AG08395 (cell line): ENCODE measurements at places on chromosomes 2 and 18.

DNA sequence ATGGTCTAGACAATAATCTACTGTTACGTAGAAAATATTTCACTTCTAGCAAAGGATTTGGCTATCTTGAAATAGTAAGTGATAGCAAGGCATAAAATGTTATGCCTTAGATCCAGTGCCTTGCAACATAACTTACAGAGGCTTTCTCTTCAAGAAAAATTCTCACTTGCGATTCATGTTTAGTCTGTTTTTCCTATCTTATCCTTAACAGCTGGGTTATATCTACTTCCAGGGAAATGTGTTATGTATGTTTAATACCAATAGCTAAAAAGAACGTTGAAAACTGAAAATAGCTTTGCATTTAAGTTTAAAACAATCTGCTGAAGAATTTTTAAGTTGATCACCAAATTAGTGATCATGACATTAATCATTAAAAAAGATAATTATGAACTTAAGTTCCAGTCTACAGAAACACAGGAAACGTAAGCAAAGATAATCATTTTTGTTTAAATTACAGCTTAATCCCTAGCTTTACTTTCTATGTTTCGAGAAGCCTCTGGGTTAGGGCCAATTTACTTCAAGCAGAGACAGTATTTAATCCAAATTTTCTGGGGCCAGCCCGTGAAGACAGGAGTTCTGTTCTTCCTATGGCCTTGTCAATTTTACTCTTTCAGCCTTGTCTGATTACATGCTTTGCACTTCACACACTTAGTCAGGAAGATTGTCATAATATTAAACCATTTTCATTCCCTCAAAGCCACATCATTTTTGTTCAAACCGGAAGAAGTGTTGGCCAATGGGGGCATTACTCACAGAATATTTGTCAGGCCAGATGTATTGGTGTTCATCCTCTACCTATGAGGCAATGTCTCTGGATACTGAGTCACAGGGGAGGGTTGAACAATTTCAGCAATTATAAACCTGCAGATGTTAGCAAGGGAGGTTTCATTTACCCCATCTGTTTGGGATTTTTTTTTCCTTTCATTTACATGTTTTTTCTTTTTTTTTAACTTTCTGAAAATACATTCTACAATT, 1132.9 kb upstream of the ZEB2 start:
- DNase-seq, result peak; percentile 77

- DNase-seq, result no peak
Measured at GRCh38 chr2:183113630-183114029, 10.6 kb upstream of the NUP35 start.

GRCh38 chr2:203790134-203790852, 77.3 kb upstream of the CTLA4 start:
- DNase-seq, result no peak

DNA sequence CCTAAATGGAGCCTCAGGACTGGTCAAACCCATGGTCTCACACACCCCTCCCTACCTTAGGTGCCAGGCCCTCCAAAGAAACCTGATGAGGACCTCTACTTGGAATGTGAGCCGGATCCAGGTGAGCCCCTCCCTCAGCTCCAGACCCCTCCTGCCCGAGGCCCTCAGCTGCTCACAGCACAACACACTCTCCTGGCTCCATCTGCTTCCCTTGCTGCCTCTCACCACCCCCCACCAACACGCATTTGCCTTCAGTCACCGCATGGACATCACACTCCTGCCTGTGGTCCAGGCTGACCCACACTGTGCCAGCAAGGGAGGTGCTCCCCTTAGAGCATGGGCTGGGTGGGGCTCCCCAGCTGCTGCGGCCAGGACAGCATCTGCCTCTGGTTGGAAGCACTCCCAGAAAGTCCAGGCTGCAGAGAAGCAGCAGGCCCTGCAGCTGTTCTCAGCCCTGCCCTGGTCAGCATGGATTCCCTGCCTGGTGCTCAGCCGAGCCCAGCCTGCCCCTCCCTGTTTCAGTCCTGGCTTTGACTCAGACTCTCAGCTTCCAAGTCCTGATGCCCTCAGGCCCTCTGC, 15.1 kb downstream of the SH2D6 start:
- DNase-seq, result peak; percentile 96

DNA sequence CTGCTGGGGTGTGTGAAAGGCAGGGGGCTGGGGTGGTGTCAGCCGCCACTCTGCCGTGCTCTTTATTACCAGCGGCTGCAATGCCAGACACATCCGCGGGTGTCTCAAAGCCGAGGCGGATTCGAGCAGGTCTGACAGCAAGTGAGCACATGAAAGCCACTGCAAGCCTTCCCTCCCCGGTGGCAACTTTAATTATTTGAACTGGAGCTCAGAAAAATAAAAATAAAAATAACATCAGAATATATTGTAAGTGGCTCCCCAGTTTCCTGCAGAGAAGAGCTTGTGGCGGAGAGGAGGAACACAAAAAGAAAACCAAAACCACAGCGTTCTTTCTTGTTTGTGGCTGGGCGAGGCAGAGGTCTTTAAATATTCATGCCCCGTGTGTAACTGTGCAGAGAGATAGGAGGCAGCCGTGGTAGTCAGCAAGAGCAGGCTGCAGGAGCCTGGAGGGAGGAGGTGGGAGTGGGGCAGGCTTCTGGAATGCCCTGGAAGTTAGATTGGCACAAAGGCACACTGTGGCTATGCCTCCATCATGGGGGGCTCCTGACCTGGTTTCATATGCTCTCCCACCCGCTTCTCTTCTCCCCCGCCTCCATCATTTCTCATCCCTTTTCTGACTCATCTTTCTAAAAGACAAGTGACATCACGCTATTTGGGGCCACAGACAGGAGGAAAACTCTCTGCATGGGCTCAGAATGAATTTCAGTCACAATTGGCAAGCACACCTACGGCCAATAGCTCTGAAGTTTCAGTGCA, 199.8 kb downstream of the CLIP4 start:
- peak; percentile 22 for DNase-seq

DNA sequence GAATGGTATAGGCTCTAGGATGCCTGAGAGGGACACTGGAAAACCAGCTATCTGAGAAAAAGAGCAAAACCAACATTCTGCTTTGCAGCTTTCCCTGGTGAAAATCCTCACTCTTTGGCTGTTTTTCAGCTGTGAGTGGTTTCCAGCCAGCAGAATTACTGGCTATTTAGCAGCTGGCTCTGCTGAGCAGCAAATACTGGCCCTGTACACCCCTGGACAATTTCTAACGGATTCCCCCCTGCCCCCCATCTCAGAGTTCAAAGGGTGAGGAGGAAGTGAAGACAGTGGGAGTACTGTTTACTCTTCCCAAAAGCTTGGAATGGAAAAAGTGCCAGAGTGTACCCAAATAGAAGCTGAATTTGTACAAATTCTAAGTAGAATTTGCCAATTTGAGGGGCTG, 26.1 kb upstream of the IMP4 start:
- no peak for DNase-seq

GRCh38 chr2:19632403-19632991, 269.3 kb downstream of the TTC32 start:
- DNase-seq, result peak; percentile 56

DNA sequence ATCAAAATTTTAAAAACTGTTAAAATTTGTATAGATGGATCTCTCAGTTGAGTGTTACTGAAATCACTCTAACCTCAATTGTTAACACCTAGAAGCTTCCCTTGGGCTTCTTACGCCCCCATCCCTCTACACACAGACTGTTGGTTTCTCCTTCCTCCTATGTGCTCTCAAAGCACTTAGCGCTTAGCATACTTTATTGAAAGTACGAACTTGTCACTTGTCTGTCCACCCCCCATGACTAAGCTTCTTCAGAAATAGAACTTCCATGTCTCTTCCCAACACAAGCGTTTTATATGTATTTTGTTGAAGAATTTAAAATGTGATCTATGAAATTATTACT, 441 bp downstream of the MPHOSPH10 start:
- DNase-seq, result no peak

- DNase-seq, result no peak
Measured at GRCh38 chr2:204948822-204949221, 403.5 kb downstream of the PARD3B start.

GRCh38 chr2:95296880-95297487, at the start of gene KCNIP3:
TSS of gene KCNIP3 (plus strand) at chr2:95297347. CDS start at chr2:95297439, 92 bp downstream.
- DNase-seq, result no peak

DNA sequence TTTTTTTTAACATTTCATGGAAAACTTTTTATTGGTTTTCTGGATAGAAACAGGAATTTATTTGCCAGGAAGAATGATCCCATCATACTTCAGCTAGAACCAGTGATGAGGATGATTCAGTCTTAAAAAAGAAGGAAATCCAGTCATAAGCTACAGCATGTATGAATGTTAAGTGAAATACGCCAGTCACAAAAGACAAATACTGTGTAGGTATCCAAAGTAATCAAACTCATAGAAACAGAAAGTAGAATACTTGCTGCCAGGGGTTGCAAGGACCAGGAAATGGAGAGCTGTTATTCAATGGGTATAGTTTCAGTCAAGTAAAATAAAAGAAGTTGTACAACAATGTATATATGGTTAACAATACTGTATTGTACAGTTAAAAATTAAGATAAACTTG, 21.3 kb downstream of the PSME4 start:
- no peak for DNase-seq

GRCh38 chr2:100819370-100820272, at the start of gene NPAS2:
TSS of gene NPAS2 (plus strand) at chr2:100820139. CDS start at chr2:100904755, 84,616 bp downstream.
- DNase-seq, result peak; percentile 53

DNA sequence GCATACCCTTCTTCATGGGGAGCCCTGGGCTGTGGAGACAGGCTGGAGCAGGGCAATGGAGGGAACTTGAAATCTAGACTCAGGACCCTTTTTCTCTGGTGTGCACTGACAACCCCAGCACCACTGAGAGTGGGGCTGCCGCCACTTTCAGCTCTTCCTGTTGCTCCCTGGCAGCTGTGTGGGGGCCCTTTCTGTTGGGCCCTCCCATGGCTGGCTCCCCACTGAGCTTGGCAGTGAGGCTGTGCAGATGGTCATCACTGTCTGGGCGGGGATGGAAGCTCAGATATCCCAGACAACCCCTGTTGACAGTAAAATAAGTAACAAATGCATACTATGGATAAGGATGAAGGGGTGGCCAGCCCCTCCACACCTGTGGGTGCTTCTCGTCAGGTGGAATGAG, 6.7 kb downstream of the MYO7B start:
- no peak for DNase-seq

DNA sequence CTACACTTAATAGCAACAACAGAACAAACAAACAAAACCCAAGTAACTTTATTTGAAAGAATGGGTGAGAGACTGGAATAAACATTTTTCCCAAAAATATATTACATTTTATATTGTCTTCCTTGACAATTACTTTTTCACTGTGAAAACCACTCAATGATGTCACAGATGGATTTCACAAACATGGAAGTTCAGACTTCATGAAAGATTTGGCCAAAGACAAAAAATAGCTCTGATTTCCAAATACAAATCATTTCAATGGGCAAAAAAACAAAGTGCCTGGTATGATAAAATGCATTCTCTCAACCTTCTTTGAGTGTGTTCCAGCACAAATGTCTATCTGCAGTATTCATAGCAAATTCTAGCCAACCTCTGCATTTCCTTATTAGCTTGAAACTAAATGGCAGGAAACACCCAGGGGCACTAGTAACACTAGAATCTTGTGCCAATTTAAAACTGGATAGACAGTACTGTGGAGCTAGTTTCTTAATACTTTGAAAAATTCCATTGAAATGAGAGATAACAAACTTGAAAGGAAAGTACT, 28.5 kb upstream of the NAPG start:
- DNase-seq, result peak; percentile 63

DNA sequence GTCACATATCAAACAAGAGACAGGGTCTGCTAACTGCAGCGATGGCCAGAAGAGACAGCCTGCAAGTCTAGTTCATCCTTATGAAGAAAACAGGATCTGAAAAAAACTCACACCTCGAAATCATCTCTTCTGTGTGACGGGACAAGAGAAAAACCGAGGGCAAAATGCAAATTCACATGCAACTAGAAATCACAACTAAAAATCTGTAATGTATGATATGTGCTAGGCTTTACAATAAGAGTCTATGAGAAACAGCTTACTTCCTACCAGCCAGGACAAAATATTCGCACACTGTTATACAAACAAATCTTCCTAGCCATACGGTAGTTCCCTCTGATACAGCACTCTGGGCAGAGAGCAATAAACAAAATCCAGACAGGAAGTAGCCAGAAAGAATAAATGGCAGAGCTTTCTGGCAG, 48.8 kb downstream of the ANKRD44 start:
- no peak for DNase-seq

GRCh38 chr18:69982417-69982816, 34.7 kb upstream of the CD226 start:
- DNase-seq, result no peak

DNA sequence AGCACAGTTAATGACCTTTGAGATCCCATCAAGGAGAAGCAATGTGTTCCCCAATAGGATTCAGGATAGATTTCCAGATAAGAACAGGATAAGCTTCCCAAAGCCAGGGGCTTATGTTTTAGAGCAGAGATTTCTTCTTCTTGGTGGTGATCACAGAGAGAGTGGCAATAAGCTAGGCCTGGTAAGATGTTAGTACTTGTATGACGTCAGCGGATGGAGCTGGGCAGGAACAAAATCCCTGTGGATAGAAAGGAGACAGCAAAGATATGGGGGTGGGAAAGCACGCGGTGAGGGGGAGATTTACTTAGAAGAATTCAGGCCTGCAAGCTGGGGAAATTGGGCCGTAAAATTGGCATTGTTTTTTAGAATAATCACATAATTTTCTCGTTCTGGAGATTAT, 323.0 kb downstream of the MTX2 start:
- DNase-seq, result no peak

GRCh38 chr18:14189858-14190257, 57.6 kb upstream of the ZNF519 start:
- no peak for DNase-seq

DNA sequence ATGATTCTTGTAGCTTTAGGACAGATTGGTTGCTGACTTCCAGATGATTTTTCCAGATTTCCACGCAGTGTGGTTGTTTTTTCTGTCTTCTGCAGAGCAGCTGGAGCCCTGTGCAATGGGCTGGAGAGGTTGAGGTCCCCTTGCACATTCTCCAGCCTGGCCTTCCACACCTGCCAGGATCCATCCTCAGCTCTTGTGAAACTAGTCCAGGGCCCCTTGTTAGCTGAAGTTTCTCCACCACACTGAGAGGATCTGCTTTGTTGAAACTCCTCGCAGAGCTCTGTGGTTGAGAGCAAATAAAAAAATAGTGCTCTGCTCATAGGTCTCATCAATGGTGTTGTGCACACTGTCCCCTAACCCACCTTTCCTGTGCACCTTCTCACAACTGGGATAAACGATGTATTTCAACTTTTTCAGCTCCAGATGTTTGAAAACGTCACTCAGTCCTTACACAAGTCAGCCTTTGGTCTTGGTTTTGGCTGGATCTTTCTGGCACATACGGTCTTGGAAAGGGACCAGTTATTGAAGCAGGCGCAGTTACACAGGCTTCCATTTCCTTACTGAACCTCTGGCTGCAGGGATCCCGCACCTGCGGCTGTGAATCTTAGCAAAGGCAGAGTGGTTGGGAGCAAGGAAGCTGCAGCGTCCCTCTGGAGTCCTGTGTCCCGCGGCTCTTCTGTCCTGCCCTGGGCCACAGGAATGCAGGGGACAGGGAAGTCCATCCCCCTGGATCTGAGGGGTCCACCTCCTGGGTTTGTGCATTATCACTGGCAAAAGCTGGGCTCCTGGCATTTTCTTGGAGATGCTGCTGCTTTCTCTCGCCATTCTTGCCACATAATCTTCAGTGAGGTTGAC, 272.0 kb upstream of the DSEL start:
- no peak for DNase-seq
